NCI-H2171 treated with DMSO at 0.1 percent for 48 hours (cell line): ENCODE measurements at places on chromosomes 12 and 14.
A peak's percentile ranks its signal among the peaks of the same experiment; 100 is the strongest.

- no peak for DNase-seq
Measured at GRCh38 chr14:25049568-25050268, at the start of gene STXBP6. TSS of gene STXBP6 (minus strand) at chr14:25050147. CDS start at chr14:24974818, 75,329 bp downstream.

GRCh38 chr14:90426031-90426540 lies 29.3 kb downstream of the CALM1 start:
- DNase-seq: no peak

- no peak for DNase-seq
Measured at GRCh38 chr12:31466768-31467167, 124.2 kb downstream of the DENND5B start.

DNA sequence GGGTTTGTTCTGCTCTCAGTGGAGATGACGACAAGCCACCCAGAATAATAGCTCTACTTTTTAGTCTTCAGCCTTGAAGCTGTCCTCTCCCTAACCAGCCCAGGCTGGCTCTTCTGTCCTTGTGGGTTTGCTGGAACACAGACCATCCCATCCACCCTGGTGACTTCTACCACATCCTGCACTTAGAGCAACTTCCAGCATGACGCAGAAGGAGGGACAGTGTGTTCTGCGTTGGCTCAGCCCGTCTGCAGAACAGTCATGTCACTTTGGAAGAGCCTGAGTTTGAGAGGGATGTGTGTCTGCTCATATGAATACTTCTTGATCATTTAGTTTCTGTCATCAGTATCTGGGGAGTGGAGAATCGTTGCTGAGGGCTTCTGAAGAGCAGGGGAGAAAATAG lies 198.0 kb downstream of the CACNA1C start:
- no peak for DNase-seq

DNA sequence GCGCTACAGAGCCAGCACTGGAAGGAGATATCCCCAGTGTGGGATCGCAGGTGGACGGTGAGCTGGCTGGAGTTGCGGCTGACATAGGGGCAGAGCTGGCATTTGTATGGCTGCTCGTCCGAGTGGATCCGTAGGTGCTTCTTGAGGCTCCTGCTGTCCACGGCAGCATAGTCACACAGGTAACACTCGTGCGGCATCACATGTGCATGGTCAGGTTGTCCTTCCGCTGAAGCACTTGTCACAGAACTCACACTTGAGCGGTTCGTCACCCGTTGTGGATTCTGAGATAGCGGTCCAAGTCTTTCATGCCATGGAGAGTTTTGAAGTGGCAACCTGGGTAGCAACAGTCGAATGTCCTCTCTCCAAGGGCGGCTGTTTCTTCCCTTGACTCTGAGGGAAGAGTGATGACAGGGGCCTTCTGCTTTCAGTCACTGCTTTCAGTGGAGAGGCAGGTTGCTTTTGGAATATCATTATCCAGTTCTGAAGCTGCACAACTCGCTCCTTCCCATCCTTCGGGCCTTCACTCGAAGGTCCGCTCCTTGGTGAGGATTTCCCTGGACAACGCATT lies 37.0 kb upstream of the SAV1 start:
- DNase-seq: no peak

DNA sequence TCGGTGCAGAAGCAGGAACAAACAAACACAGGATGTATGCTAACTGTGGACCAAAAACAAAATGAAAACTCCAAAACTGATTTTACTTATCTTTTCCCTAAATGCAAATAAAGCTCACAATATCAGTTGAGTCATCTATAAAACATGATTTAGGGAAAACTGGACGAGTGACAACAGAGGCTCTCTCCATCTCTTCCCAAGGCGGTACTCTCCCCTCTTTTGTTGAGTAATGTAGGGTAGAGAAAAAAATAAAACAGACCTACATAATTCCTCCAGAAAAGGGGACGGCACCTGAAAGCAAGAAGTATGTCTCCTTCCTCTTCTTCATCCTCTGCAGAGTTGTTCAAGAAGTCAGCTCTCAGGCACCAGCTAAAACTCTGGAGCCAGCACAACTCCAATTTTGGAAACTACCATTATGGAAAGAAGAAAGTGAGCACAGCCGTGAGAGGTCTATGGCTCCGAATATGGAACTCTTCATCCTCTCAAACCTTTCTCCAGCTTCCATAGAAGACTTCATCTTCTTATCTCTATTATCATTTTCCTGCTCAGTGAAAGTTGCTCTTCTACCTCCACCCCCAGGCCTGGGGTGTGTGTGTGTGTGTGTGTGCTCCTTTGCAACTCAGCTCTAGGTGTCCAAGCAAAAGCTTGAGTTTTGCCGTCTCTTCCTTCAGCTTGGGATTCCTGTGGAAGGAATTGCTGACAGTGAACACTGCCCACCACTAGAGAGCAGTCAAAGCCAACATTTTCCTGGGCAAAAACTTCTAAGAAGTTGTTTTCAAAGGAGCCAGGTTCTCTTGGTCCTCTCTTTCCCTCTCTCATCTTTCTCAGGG lies 155.4 kb downstream of the DIO2 start:
- peak; percentile 69 for DNase-seq

GRCh38 chr14:68317239-68317638 lies 475.6 kb downstream of the ZFP36L1 start:
- DNase-seq: no peak

DNA sequence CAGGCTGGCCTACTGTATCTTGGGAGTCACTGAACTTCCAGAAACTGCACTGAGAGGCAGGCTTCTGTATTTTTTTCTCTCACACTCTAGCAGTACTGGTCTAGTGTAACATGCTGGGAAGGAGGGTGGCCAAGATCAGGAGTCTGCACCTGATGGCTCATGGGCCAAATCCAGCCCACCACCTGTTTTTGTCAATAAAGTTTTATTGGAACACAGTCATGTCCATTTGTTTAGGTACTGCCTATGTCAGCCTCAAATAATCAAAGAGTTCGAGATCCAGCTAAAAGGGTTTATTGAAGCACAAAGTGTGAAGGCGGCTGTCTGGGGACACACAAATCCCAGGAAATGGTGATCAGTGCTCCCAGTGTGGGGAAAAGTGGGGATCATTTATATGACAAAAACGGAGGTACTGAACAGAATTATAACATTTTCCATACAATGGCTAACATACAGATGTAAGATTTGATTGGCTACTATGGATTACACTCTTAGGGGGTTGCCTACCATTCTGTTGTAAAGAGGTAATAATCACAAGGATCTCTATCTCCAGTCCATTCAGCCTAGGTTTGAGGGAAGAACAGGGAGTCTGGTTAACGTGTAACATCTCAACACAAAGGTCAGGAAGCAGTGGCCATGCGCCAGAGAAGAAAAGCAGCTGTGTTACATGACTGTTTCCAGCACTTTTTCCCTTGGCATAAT lies 12.9 kb downstream of the USP30 start:
- DNase-seq: no peak

GRCh38 chr12:29625359-29625953 lies 128.0 kb upstream of the OVCH1 start:
- no peak for DNase-seq

GRCh38 chr12:125531574-125531973 lies 466.3 kb downstream of the AACS start:
- DNase-seq: no peak

GRCh38 chr12:120470150-120470784 lies 719 bp upstream of the SRSF9 start:
- peak; percentile 42 for DNase-seq

DNA sequence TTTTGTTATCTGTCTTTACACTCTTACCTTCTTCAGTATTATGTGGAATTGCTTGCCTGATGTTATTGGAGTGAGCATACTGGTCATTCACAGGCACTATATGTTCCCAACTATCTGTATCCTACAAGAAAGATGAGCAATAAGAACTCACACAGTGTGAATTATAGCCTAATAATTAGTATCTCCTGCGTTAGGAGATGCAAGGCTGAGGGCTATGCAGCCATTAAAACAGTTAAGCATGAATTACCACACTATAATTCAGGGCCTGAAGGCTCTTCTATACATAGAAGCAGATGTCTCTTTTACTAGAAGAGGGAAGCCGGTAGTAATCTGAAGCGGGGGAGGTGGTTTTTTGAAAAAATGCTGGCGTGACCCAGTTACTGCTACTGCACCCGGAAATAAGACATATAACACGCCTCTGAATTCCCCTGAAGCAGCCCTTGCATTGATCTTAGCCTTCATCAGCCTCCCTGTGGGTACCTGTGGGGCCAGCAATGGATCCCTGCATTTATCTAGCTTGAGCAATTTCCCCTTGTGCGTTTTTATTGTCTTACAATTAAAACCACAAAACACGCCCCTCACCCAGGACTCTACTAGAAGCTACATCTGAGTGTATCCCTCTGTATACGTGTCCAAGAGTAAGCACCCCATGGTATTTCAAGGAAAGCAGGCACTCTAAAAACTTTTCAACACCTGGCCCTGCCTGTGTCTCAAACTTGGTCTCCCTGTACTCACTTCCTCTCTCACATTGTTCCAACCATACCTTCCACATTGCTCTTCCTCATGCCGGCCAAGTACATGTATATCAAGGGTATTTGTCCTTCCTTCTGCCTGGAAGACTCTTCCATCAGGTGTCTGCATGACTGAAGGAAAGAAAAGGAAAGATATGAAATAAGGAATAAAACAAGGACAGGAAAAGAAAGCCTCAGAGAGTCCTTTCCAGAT lies 210.9 kb upstream of the ARID2 start:
- no peak for DNase-seq

- DNase-seq: no peak
Measured at GRCh38 chr12:97797473-97797872, 334.9 kb downstream of the RMST start.

GRCh38 chr12:15756822-15757221 lies 32.4 kb downstream of the EPS8 start:
- DNase-seq: no peak

DNA sequence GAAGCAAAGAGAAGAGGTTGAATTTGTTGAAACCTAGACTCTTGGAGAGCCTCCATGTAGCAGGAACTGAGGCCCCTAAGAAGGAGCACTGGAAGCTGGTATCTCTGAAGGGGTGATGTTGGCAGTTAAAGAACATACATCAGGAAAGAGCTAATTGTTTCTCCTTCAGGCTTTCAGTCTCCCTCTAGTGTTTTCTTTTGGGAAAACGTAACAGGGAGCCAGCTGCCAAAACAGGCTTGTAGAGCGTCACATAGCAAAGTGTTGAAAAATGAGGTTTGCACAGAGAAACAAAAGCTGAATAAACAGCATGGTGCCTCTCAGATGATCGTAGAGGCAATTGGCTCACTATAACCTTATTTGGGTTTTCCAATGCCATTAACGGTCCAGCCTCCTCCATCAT lies 46.9 kb upstream of the CAND1 start:
- DNase-seq: peak; percentile 24

DNA sequence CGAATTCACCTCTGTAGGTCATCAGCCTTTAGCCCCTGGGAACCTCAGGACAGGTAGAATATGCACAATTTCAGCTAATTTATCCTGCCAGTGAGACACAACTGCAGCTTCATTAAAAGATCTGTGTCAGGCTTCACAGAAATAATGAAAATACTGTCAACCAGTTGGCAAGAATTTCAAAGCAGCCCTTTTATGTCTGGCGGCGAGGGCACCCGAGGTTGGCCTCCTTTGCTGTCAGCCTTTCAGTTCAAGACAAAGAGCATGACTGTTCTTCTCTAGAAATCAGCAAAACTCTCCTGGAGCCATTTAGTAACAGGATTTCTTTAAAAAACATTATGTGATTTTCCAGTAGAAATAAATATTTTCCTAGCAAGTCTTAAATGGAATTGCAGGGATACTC lies 75.9 kb downstream of the BBS10 start:
- no peak for DNase-seq

- DNase-seq: peak; percentile 33
Measured at GRCh38 chr12:58833853-58834252, 86.5 kb downstream of the LRIG3 start.

- DNase-seq: peak; percentile 55
Measured at GRCh38 chr12:107320033-107320928, 226.9 kb upstream of the CRY1 start.

- DNase-seq: no peak
Measured at GRCh38 chr12:49273726-49274395, 9.0 kb downstream of the TUBA1C start.

GRCh38 chr14:24940213-24940783 lies 109.6 kb downstream of the STXBP6 start:
- no peak for DNase-seq

DNA sequence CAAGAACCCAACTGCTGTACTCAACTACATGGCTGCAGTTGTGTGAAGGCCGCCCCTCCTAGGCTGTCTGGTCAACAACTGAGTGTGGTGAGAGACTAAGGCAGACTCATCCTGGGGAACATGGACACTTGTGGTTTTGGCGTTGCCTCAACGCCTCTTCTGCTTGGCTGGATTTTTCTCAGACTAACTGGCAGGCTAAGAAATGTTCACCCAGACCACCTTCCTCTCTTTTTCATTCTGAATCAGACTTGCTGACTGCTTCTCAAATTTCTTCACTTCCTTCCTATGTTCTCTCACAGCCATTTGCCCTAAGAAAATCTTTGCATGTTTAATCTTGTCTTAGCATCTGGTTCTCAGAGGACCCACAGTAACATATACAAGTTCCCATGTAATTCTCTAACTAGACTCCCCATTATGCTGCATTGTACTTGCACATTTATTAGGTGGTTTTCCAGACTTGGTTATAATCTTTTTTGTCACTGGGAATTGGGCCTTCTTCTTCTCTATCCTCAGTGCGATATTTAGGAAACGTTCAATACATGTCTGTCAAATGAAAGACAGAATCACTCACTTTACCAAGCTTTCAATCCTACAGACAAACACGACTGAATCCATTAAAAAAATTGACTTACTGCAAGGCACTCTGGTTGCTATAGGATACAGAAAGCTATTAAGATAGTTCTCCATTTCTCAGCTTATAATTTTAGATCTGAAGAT lies 327.6 kb downstream of the CCER1 start:
- peak; percentile 52 for DNase-seq

- no peak for DNase-seq
Measured at GRCh38 chr12:52761802-52762201, 15.3 kb downstream of the KRT76 start.

DNA sequence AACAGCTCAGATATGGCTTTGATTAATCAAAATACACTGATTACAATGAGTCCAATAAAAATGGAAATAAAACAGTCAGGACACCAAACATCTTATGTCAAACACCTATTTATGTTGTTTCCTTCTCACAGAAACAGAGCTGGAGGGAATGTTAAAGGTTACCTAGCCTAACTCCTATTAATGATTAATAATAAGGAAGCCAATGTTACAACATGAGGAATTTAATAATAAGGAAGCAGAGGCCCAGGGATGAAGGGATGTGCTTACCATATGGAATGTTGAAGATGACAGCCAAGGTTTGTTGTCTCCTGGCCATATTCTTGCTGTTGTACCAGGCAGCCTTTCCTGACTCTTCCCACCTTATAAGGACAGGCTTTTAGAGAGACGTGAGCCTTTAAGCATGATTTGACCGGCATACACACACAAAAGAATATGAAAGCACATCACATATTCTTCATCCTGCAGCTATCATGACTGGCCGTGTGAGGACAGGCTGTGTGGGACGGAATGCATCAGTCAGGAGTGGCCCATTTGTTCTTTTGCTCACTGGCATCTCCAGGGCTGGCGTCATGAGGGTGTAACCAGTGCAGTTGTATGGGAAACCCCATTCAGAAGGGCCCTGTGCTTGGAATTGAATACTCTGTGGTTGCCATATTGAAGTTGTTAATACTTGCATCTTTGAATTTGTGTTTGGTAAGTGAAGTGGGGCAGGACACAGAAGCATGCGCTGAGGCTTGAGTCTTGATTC lies 3.1 kb upstream of the GPRC5D start:
- no peak for DNase-seq
